ENCODE measurements at places on chromosomes 13 and 19.
A peak's percentile ranks its signal among the peaks of the same experiment; 100 is the strongest.

- DNase-seq, result no peak
Observed at GRCh38 chr13:72823724-72824123, 41.8 kb downstream of the PIBF1 start.

- DNase-seq, result peak; percentile 20
Observed at GRCh38 chr13:95896301-95896700, 156.9 kb downstream of the UGGT2 start.

GRCh38 chr19:1657746-1658145 lies 5.3 kb upstream of the TCF3 start:
- DNase-seq, result no peak

DNA sequence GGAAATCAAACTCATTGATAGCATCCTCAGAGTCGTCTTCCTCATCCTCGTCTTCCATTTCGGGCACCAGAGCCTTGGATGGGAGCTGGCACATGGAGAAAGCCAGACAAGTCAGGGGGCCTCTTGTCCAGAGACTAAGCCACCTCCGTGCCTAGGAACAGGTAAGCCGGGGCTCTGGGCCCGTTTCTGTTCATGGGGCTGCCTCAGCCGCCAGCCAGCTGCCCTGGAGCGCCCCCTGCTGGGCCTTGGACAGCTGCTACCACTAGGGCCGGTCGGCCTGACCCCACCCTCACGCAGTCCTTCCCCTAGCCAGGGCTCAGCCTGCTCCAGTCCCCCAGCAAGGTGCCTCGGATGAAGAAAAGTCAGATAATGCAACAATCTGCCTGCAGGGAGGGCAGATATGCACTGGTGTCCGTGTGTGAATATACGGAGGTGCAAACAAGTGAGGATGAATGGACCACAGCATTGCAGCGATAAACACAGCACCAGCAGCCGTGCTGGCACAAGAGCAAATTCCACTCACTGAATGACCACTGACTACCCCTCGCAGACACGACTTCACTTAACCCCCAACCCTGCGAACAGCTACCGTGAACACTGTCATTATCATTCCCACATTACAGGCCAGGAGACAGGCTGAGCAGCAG lies 11.9 kb upstream of the PRKD2 start:
- DNase-seq, result peak; percentile 47

- no peak for DNase-seq
Observed at GRCh38 chr13:102131246-102131645, 270.6 kb downstream of the FGF14 start.

DNA sequence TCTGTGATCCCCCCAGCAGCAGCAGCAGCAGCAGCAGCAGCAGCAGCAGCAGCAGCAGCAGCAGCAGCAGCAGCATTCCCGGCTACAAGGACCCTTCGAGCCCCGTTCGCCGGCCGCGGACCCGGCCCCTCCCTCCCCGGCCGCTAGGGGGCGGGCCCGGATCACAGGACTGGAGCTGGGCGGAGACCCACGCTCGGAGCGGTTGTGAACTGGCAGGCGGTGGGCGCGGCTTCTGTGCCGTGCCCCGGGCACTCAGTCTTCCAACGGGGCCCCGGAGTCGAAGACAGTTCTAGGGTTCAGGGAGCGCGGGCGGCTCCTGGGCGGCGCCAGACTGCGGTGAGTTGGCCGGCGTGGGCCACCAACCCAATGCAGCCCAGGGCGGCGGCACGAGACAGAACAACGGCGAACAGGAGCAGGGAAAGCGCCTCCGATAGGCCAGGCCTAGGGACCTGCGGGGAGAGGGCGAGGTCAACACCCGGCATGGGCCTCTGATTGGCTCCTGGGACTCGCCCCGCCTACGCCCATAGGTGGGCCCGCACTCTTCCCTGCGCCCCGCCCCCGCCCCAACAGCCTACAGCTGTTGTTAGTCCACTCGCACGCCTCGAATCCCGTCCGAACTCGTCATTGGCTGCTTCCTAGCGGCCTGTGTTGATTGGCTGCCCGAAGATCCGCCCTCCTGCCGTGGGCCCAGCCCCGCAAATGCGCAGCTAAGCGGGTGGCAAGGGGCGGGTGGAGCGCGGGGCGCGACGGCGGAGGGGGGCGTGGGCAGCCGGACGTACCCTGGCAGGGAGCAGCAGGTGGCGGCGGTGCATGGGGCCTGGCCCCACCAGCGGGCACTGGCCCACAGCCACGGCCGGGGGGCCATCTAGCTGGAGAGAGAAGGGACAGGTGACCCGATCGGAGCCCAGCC lies 1.4 kb upstream of the SIX5 start:
- DNase-seq, result peak; percentile 98

DNA sequence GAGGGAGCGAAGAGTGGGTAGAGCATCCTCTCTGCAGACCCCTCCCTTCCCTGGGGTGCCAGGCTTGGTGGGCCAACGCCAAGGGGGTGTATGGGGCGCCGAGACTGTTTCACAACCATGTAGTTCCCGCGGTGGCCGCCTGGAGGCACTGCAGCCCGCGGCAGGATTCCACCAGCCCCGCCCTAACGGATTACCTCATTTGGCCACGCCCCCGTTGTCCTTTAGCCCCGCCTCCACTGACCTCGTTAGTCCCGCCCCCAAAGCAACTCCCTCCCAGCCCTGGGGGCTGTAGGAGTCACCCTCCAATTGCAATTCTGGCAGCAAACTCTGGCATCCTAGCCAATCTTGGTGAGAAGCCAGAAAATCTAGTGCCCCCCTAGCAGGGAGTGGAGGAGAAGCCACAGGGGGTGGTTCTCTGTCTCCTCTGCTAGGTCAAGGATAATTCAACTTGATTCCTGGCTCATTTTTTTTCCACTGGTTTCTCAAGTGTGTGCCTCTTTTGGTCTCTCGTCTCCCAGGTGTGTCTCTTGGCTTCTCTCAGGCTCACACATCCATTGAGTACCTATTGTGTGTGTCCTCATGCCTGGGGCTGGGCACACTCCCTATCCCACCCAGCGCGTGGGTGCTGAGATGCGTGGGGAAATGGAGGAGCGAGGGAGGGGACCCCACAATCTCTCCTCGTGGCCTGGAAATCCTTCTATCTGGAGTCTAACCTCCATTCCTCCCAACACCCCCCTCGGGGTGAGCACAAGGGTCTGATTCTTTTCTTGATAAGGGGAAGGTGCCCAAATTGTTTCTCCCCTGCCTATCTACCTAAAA lies 2.0 kb downstream of the OLFM2 start:
- DNase-seq, result peak; percentile 92

GRCh38 chr13:20217168-20217567 lies 15.0 kb downstream of the GJB6 start:
- DNase-seq, result no peak

DNA sequence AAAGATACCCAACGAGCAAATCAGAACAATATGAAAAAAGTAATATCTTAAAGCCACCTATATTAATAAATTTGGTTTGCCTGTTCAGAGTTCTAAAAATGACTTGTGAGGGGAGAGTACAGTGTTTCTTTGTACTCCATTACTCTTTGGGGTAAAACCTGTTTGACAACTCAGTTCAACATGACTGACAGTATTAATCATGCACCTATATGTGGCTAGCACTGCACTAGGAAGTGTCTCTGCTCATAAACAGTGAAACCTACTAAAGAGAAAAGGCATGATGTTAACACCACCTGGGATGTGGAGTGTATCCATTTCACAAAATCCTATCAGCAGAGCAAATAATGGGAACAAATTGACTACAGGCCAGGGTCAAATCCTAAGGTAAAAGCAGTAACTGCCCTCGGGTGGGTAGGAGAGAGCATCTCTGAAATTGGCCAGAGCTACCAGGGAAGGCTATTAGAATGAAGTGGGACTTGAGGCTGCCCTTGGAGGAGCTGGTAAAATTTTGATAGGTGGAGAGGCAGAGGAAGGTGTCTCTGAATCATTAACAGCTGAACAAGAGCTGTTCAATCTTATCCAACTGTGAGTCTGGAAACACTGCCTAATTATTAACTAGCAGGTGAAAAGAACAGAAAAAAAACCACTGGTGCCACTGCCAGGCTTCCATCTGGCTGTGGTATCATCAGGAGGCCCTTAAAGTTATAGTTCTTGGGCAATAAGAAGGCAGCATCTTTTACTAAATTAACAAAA lies 365.1 kb downstream of the DNAJC15 start:
- DNase-seq, result no peak

GRCh38 chr13:72960541-72960940 lies 98.3 kb upstream of the KLF5 start:
- DNase-seq, result no peak

- no peak for DNase-seq
Observed at GRCh38 chr13:102291587-102292218, 110.1 kb downstream of the FGF14 start.

DNA sequence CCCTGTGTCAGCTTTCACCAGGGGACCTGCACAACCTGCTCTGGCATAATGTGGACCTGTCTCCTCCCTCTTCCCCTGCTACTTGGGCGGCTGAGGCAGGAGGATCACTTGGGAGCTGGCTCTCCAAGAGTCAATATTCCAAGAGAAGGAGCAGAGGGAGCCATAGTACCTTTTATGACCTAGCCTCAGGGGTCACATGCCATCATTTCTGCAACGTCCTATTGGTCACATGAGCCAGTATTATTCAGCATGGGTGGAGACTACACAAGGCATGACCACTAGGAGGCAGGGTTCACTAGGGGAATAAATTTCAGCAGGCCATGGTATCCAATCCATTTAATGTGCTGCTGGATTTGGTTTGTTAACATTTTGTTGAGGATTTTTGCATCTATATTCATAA lies 12.0 kb upstream of the SHFL start:
- DNase-seq, result peak; percentile 29

- DNase-seq, result no peak
Observed at GRCh38 chr19:16232127-16232526, 34.4 kb downstream of the AP1M1 start.

GRCh38 chr19:43596842-43597461 lies 557 bp downstream of the ZNF576 start:
- no peak for DNase-seq

GRCh38 chr13:92177966-92178365 lies 779.5 kb downstream of the GPC5 start:
- no peak for DNase-seq

DNA sequence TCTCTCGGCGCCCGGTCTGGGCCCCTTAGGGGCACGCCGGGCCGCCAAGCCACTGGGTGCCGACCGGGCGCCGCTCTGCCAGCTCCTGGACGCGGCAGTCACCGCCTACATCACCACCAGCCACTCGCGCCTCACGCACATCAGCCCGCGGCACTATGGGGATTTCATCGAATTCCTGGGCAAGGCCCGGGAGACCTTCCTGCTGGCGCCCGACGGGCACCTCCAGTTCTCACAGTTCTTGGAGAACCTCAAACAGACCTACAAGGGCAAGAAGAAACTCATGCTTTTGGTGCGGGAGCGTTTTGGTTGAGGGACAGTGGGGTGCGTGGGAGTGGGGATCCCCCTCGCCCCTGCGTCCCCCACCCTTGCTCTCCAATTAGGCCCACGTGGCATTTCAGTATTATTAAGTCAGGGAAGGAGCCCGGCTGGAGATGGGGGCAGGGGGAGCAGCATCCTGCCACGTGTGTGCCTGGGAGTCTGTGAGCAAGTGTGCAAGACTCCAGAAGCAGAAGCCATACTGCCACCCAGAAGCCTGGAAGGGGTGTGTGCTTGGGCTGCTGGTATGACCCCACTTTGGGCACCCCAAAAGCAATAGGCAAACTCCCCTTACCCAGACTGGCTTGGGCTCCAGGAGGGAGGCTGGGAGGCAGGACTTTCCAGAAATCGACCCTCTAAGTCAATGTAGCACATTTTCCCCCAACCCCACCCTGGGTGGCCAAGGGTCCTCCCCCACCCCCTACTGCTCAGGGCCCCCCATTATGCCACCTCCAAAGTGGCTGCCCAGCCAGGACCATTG lies 35.7 kb downstream of the ZSWIM4 start:
- peak; percentile 50 for DNase-seq

DNA sequence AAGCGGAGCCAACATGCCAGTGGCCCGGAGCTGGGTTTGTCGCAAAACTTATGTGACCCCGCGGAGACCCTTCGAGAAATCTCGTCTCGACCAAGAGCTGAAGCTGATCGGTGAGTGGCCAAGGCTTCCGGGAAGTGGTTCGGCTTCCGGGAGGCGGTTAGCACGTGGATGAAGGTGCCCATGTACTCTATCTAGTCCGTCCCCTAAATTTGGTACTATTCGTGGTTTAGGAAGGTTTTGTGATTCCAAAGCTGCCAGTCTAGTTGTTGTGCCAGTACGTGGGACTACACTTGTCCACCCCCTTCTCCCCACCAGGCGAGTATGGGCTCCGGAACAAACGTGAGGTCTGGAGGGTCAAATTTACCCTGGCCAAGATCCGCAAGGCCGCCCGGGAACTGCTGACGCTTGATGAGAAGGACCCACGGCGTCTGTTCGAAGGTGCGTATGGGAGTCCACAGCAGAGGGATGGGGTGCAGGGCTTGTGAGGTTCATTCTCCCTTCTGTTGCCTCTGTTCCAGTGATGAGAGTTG lies 579 bp downstream of the RPS9 start:
- no peak for DNase-seq

DNA sequence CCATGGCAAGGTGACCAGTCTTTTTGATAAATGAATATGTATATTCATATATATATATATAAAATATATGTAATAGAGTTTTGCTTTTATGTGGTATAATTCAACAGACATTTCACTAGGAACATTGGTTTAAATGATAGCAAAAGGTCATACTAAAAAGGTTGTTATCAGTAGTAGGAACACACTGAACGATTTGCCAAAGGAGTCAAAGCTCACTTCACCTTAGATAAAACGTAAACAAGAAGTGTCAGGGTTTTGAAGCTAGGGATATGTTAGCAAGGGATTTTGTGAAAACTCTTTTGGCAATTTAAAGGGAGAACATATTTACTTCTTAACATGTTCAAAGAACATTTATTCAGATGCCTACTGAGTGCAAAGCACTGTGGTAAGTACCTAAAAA lies 8.0 kb upstream of the HS6ST3 start:
- DNase-seq, result no peak

GRCh38 chr13:20989656-20990321 lies 71.6 kb downstream of the LATS2 start:
- no peak for DNase-seq

DNA sequence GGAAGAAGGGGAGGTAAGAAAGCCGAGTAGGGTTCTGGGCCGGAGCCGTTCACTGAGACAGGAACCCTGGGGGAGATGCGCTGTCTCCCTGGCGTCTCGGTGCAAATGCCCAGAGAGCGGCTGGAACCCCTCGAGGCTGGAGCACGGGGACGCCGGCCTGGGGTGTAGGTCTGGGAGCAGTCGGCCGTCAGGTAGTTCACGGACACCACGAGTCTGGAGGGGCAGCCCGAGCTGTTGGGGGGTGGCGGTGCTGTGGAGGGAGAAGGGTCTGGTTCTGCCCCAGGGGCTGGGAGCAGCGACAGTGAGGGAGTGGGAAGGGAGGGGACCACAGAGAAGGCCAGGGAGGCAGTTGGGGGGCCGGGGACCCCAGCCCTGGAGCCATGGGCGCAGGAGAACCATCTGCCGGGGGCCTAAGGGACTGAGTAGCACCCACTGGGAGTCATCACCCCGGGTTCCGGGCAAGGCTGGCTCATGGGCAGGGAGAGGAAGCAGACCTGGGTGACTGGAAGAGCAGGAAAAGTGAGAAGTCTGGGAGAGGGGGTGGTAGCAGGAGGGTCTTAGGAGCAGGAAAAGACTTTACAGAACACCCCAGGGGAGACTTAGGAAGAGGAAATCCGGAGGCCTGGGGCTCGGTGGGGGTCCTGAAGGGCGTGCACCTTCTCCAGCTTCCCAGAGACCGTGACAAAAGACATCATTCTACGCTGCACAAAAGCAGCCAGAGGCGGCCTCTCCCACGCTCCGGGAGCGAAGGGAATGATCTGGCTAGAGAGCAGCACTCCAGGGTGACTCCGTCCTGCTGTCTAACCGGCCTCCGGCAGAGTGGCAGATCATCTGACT lies 173.1 kb upstream of the SOX1 start:
- peak; percentile 2 for DNase-seq
